NCI-H1436 treated with DMSO at 0.1 percent for 48 hours (cell line): ENCODE measurements at places on chromosomes 6 and 20.

- DNase-seq = no peak
Measured at GRCh38 chr6:31393932-31394331, 9.5 kb upstream of the MICA start.

- DNase-seq = no peak
Measured at GRCh38 chr6:125727216-125727615, 22.2 kb upstream of the HEY2 start.

DNA sequence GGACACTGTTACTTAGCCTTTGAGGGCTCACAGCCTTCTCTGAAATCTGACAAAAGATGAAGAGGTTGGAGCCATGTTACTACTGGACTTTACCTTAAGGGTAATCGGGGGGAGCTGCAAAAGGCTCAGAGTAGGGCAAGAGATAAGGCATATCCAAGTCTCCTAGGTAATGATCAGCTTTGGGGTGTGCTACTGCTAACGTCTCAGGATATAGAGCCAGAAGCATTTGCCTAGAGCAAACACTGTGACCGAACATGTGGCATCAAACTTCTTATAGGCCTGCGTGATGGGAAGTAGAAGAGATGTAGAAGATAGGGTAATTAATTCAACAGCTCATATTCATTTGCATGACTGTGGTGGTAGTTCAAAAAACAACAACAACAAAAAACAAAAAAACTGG lies 11.1 kb downstream of the UBE2V1 start:
- no peak for DNase-seq

- DNase-seq = no peak
Measured at GRCh38 chr6:22023937-22024336, 272.9 kb downstream of the PRL start.

GRCh38 chr20:6993511-6993910 lies 226.0 kb downstream of the BMP2 start:
- no peak for DNase-seq

GRCh38 chr6:157203312-157203744 lies 120.0 kb downstream of the TMEM242 start:
- no peak for DNase-seq

DNA sequence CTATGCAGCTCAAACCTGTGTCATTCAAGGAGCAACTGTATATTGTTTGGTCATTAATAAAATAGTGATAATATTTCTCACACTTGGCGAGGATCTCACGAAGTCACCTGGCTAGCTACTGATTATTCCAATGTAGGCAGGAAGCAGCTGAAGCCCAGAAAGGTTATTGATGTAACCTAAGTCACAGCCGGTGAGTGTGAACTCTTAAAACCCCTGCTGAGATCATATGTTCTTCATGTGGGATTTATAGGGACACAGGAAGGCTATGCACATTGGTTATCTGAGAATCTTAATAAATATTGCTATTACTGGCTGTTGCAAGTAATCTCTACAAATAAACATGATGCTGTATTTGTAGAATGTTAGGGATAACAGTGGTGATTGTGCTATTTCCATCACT lies 161.4 kb downstream of the TBC1D7 start:
- no peak for DNase-seq

- DNase-seq = no peak
Measured at GRCh38 chr6:168052291-168052891, 26.6 kb downstream of the FRMD1 start.

DNA sequence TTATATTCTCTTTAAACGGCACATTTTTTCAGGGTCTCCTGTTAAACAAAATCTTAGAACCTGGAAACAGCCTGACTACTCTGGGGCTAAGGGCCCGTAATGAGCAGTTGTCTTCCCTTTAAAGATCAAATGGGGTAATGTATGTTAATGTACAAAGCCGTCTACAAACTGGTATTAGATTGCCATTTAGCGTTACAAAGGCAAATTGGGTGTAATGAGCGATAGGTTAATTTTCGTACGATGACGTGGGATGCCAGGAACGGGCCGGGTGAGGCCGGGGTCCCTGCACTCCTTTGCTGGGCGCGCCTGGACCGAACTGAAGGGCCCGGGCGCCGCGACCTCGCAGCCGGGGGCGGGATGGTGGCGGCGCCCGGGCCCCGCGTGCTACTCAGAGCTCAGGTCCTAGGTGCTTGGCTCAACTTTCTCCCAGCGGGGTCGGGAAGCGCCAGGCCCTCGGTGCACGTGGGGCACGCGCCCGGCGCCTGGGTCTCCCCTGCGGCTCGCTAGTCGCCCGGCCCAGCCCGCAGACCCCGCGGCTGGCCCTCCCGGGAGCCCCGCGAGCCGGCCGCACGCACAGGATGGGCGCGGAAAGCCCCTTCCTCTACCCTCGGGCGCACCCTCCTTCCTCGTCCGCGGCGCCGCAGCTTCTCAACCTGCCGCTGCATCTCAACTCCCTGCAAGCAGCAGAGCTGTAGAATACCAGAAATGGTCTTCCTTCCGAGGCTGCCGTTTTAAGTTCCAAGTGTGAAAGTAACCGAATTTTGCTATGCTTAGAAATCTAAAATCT lies 5.9 kb downstream of the NKX2-4 start:
- DNase-seq = no peak

- DNase-seq = no peak
Measured at GRCh38 chr6:24972311-24972958, 36.7 kb upstream of the RIPOR2 start.

GRCh38 chr20:62535964-62536363 lies 60.2 kb upstream of the GATA5 start:
- no peak for DNase-seq

DNA sequence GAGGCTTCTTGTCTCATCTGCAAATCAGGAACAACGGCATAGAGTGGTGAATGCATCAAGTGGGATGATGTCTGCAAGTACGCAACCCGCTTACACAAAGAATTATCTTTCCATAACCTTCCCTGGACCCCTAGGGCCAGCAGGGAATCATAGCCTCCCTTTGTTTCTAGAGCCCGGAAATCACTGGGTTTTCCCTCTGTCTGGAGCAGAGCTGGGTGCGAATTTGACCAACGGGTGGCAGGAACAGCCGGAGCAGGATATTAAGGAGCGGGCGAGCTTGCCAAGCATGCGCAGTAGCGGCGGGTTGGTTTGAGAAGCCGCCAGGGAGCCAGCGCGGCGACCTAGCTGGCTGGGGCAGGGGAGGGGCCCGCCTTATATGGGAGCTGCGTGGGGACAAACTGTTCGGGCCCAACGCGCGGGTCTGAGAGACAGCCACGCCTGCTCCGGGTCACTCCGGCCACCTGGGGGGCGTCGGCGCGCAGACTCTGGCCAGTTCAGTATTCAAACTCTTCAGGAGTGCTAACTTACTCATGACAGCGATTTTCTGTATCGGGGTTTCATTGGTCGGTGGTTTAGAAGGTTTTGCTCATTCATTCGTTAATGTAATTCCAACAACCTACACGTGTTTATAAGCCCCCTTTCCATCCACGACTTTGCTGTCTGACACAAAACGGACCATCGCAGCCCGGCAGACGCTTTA lies 1.6 kb upstream of the KIF16B start:
- DNase-seq = no peak

GRCh38 chr6:139150920-139151319 lies 16.0 kb downstream of the HECA start:
- no peak for DNase-seq

DNA sequence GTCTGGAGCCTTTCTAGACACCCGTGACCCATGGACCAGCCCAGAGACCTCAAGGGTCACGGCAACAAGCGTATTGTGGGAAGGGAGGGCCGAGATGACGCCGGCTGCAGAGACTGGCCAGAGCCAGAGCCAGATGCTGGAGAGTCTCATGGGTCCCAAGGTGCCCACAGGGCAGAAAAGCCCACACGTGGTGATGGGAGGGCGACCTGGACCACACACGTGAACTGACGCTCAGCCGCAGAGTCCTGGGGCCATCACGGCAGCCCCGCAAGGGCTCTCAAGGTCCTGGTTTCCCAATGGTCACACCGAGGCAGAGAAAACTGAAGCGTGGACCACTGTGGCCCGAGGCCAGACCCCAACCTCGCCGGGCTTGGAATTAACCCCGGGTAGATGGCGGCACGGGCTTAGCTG lies 92.6 kb downstream of the YTHDF1 start:
- DNase-seq = no peak

DNA sequence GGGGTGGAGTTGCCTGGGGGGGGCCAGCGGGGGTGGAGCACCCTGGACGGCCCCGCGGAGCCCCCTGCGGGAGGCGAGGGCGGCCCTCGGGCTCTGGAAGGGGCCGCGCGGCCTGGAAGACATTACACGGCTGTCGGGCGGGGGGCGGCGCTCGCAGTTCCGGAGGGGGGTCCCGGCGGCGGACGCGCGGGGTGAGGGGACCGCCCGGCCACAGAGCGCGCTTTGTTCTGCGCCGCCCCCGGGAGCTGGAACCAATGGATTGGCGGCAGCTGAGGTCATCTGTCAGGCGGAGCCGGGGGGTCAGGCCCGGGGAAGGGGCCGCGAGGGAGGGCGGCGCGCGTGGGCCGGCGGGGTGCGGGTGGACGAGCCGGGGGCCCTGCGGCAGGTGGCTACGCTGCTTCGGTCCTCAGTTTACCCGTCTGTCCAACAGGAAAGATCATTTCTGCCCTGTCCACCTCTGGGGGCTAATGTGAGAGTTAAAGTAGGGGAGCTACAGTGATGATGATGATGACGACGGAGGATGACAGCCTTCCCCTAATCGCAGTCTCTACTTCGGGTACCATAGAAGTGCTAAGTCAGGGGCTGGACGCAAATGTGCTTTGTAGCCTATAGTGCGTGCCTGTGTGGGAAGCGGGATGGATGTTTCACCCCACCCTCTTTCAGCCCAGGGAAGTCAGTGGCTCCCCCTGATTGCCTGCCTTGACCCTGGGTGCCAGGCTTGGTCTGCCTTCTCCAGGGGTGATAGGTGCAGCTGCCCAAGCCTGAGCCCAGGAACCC lies 10.4 kb downstream of the SRXN1 start:
- no peak for DNase-seq
